CD4-positive, alpha-beta T cell treated with Interleukin-2 at 100 ng/mL for 4 hours (primary cell): ENCODE measurements at places on chromosomes 5 and 9.

DNA sequence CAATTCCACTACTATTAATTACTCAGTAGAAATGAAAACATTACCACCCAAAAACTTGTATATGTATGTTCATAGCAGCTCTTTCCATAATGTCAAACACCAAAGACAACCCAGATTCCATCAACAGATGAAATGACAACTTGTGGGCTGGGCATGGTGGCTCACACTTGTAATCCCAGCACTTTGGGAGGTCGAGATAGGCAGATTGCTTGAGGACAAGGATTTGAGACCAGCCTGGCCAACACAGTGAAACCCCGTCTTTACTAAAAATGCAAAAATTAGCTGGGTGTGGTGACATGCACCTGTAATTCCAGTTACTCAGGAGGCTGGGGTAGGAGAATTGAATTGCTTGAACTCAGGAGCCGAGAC lies 11.5 kb downstream of the UIMC1 start:
- DNase-seq, result no peak

- no peak for DNase-seq
Observed at GRCh38 chr5:41218929-41219657, 5.8 kb upstream of the C6 start.

GRCh38 chr5:145996135-145996534 lies 59.8 kb downstream of the SH3RF2 start:
- no peak for DNase-seq

DNA sequence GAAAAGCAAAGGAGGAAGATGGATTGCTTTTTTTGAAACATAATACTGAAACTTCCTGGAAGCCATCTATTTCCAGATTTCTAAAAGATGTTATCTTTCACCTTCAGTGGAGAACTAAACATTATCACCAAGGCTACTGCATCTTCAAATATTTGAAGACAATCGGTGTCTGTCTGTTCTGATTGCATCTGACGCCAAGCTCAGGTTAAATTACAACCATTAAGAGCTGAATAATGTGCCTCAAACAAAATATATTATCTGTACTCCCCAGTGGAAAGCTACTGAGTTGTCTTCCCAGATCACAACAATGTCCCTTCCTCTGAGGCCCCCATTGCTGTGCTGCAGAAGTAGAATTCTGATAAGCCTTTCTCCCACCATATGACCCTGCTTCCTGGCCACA lies 342.3 kb downstream of the PLK2 start:
- DNase-seq, result no peak
